ENCODE measurements at places on chromosomes 3 and 15.

DNA sequence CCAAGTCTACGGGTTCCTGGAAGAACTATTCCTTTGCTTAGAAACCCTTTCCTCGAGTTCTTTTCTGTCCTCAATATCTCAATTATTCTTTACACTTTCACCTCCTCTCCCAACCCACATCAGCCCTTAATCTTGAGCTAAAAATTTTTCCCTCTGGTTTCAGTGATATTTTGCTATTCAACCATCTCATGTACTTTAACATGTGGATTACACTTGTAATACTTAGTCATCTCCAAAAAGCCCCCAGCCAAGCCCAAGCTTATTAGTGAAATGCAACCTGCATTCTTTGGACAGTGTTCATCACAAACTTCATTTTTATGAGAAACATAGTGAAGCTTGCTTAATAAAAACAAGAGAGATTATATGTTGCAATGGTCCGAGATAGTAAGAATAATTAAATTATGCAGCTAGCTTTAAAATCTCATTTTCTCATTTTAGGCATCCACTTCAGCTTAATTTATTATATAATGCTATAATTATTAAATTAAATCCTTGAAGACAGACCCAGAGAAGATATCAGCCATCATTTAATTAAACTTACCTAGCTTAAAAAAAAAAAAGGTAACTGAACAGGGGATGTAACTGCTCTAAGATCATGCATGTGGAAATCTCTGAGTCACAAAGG, 534.5 kb upstream of the TBL1XR1 start:
- DNase-seq: no peak

GRCh38 chr3:134340982-134341365, 33.3 kb downstream of the AMOTL2 start:
- no peak for DNase-seq

DNA sequence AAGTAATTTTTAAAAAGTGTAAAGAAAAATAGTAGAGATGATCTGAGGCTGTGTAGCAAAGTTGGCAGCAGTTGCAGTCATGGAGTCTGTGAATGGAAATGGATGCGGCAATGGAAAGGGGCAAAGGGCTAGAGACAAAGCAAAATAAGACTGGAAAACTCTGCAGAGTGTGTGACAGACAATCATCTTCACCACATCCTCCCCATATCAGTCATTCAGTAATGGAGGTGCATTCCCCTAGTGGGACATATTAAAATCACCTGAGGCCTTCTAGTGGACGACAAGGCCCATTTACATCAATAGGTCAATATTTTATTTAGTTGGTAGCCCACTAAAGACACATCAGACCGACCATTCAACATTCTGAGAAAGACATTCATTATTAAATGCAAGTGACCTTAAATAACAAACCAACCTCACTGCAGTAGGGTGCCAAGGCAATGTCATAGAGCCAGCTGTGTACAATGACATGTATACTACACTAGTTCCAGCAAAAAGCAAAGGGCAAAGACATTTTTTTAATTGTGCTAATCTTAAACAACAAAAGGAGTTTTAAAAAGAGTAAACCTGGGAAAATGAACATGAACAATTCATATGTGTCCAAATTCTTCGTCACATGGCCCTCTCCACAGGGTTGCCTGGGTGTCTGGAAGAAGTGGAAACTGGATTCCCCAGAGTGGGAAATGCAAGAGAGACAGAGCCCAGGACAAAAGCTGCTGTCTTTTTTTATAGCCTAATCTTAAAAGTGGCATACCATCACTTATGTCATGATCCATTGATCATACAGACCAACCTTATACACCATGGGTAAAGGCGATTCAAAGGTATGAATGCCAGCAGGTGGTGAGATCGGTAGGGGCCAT, 15.6 kb upstream of the RAP2B start:
- no peak for DNase-seq

DNA sequence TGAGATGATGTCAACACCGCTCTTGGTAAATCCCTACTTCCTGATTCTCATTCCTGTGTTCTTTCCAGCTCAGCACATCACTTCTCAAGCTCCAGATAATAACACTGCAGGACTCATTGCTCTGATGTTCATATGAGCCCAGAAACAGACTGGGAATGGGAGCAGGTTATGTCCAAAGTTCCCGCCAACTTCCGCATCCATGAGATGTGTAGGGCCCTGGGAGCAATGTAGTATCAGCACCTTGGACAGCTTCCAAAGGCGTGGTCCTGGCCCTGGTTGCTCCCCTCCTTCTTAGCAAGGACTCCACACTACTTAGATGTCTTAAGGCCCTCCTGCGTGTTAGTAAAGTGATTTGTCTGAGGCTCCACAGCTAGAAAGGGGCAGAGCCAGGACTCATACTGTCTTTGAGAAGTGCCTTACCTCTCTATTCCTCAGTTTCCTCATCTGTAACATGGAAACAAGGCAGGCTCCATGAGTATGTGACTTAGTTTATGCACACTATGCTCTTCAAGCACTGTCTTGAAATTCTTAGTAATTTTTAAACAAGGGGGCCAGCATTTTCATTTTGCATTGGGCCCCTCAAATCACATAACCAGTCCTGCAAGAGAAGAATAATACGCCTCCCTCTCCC, 27.9 kb upstream of the SLC6A1 start:
- no peak for DNase-seq

GRCh38 chr3:142664819-142665218, 59.0 kb upstream of the TRPC1 start:
- no peak for DNase-seq

DNA sequence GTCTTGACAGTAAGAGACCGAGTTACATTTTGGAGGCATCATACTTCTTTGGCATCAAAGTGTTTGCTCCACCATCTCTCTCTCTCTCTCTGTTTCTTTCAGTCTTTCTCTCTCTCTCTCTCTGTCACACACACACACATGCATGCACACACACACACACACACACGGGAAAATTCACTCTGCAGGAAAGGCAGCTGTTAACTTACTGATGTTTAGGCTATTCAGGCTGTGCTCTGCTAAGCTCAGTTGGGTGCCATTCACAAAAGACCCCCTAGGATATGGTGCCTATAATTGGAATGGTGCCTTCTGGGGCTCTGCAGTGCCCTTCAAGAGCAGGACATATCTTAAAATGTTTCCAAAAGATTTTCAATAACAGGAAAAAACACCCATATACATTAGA, 78.2 kb downstream of the KCNH8 start:
- DNase-seq: no peak

DNA sequence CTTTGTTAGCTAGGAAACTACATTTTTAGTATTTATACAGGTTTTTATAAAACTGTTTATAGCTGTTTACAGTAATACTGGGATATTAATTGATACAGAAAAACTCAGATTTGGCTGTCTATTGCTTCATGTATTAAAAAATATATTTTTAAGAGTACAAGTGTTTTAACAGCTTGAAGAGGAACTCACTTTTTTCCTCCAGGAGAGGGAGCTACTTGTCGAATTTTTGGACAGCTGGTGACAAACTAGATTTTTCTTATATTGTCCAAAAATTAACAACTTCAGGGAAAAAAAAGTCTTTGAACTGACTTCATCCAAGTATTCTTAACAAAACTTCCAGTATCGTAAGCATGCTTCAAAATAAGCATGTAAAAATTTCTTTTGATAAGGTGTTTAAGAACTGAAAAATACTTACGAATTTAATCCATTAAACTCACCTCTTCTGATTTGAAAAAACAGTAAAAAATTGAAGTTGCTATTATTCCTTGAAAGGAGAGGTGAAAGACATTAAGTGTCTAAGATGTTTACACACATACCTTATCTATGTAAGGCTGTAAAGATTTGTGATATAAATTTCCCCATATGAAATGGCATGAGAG, 4.0 kb downstream of the DIPK2A start:
- DNase-seq: no peak

DNA sequence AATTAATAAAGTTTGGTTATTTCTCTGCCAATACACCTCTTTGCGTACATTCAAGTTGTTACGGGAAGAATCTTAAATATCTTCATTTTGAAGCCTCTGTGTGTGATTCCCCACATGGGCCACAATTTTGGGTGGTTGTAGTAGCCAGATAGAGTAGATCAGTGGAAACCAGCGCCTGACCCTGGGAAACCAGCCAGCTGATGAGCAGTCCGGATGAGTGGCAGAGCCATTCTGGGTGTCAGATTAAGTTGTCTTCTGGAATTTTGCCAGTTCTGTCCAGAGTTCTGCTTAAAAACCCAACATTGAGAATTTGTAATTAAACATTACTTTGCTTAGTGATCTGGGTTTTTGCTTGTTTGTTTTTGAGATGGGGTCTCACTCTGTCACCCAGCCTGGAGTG, 49.7 kb downstream of the MRPS25 start:
- no peak for DNase-seq

- no peak for DNase-seq
Observed at GRCh38 chr3:84487296-84487695, 471.5 kb upstream of the CADM2 start.

GRCh38 chr3:159865041-159865579, 123.5 kb upstream of the IL12A start:
- DNase-seq: no peak

DNA sequence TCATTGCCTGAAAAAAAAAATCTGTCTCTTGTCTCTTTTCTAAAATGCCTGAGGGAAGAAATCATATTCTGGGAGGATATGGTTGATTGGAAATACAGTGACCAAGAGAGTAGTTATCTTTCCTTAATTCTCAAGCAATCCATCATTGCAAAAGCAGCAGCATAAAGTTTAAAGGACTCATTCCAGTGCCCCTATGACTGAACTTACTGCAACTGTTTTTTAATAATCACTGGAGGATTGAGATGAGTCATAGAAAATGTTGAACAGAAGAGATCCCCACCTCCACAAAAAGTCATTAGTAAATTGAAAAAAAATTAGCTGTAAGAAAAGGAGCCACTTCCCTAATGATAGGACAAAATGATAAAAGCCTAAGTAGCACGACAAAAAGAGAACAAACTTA, 121.5 kb downstream of the SLC9A9 start:
- DNase-seq: no peak

DNA sequence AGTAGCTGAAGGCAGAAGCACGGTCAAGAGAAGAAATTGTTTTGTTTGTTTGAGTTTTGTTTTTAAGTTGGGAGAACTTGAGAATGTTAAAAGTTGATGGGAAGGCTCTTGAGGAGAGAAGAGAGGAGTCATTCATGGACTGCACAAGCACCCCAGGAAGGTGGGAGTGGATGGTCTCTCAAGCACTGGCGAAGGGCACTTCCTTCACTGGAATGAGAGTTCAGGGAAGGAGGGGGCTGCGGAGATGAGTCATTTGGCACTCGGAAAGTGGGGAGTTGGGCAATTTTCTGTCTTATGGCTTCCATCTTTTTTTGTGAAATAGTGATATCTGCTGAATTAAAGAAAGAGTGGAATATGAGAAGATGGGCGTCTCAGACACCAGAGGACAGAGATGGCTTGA, 66.0 kb downstream of the ATP13A4 start:
- no peak for DNase-seq

- DNase-seq: no peak
Observed at GRCh38 chr3:110995461-110996231, 76.0 kb upstream of the NECTIN3 start.

DNA sequence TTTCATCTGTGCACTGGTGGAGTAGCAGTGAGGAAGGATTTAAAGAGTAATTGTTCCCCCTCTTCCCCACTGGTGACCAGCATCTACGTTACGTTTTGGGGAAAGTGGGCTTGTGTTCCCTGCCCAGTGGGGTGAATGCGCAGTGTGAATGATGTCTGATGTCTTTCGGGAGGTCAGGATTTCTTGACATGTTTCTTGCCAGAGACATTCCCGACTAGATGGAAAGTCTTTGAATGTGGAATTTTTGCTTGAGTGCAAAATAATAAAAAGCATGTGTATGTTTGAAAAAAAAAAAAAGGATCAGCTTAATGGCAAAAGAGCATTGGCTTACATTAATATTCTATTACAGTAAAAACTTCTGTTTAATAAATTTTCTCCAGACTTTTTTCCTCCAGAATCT, 632.2 kb downstream of the FOXP1 start:
- no peak for DNase-seq

- no peak for DNase-seq
Observed at GRCh38 chr15:69045802-69046201, 31.3 kb downstream of the NOX5 start.

DNA sequence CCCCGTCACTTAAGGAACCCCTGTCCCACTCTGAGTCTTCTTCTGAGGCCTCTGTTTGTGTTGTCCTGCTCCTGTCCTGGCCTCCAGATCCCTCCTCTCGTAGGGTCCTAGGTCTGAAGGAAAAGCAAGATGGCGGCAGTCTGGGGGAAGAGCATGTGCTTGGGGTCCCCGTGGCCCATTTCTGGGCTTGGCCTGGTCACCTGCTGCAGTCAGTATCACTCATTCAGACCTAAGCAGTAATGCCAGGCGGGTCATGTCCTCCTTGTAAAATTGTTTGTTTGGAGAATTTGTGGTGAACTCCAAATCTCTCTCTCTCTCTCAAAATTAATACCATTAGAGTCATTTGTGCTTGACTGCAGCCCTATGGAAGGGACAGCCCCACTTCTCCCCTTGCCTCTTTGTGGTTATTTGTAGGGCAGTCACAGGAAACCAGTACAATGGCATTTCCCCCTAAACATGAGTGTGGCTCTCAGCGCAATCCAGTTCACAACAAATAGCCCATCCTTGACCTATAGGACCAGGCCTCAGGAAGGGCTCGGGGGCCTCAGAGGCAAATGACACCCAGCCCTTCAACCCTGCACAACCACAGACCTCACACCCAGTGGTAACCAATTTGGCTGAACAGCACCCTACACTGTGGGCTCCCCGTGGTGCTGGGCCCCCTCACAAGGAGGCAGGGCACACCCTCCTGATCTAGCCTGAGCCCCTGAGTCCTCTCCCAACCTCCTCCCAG, 173.5 kb downstream of the OR4M2 start:
- no peak for DNase-seq

GRCh38 chr3:69985266-69985665, 14.3 kb upstream of the SAMMSON start:
- no peak for DNase-seq

DNA sequence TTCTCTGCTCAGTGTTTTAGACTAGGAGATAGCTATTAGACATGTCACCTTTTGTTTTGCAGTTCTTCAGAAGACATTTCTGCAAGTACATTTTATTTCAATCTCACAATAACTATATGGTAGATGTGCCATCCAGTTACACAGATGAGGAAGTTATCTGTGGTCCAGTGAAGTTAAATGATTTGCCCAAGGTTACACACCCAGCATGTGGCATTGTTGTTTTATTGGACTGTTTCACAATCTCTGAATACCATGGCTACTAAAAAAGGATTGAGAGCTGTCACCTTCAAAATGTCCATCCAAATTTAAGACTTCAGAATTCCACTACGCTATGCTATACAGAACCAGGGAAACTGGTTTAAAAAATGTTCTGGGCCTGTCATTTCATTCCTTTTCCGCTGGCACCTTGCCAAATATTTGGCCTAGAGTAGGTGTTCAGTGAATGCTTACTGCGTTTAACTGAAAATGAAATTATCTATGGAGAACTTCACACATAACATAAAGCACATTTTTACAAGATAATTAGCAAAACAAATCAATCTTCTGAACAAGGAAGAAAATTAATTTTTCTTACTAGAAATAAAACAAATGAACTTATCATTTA, 20.2 kb downstream of the TM6SF1 start:
- DNase-seq: no peak

GRCh38 chr3:178646186-178646862, 110.1 kb downstream of the KCNMB2 start:
- DNase-seq: no peak

All from stimulated activated naive CD4-positive, alpha-beta T cell (primary cell).